ENCODE measurements at places on chromosomes 5 and 9.

- no peak for DNase-seq
Observed at GRCh38 chr5:124742983-124743601, 3.3 kb downstream of the ZNF608 start.

DNA sequence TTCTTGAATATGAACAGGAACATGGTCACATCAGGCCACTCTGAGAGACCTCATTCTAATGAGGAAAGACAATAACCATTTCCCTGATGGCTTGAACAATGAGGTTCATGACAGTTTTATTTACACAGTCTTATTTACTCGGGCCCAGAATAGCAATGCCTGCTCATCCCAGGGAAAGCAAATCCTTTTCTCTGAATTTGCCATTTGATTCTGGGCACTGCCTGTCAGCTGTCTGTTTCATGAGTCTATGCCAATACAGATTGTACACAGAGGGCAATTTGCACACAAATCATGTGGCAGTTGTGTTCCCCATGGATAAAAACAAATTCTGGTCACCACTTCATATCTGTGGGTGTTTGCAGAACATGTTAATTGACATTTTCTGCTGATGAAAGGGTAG, 492.5 kb downstream of the ACTL7B start:
- no peak for DNase-seq

DNA sequence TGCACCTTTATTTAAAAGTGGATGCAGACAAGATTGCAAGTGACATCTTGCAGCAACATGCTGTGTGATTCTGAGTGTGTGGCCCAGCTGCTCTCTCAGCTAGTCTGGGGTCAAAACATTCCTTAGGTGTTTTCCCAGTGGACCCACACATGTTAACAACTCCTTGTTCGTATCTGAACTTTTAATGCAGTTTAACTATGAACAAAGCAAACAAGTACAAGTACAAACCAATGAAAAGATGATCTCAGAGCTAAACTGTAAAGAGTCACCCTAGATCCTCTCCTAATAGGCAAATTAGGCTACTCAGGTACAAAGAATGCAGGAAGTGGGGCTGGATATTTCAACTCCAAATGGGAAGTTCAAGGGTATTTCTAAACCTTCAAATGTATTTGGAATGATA, 108.4 kb downstream of the ENTREP1 start:
- DNase-seq = no peak

- DNase-seq = no peak
Observed at GRCh38 chr5:117652958-117653280, 1078.3 kb upstream of the SEMA6A start.

DNA sequence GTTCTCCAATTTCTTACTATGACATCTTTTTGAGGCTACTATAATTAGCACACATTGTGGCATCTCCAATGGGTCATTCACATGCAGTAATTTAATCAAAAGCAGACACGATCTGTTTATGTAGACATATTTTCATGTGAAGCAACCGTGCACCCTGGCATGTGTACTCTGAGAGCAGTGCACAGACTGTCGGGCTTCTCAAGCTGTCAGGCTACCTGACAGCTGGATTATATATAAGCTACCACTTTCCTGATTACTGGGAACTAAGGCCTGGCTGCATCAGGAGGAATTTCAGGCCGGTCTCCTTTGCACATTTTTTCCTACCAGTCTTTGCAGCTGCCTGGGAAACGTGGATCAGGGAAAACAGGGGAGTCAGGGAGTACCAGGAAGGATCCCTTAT, 197.5 kb downstream of the MAPKAP1 start:
- DNase-seq = no peak

DNA sequence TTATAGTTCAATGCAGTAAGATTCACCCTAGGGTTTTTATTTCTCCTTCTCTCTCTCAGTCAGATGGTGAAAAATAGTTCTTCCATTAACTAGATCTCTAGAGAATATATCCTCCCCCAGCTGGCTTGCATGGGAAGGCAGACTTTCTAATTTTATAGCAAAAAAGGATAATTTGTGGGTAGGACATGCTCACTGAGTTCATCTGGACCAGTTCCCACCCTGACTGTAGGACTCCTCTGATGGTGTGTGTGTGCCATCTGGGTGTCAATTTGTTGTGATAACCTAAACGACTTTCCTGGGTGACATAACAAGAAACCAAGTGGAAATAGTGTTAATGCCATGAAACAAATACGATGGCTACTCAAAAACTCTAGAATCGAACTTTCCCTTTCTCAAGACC, 44.9 kb downstream of the APBA1 start:
- DNase-seq = no peak

GRCh38 chr9:22240619-22241018, 206.0 kb upstream of the DMRTA1 start:
- DNase-seq = no peak

- DNase-seq = no peak
Observed at GRCh38 chr5:44495280-44495679, 106.1 kb upstream of the FGF10 start.

GRCh38 chr5:131965826-131966415, 20.5 kb upstream of the MEIKIN start:
- DNase-seq = no peak

DNA sequence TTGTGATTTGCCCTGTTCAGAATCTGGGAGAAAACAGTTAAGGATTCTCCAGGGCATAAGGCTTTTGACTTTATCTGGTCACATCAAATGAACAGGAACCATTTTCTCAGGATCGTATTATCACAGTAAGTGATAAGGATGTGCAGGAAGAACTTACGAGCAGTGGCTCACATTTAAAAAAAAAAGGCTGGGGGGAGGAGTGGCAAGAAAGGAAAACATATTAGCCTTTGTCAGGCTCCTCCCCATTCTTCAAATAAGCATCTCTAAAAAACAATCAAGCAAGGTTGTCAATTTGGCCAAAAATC, 234.3 kb upstream of the TMEM161B start:
- no peak for DNase-seq

- no peak for DNase-seq
Observed at GRCh38 chr5:151892393-151892792, 32.3 kb downstream of the GLRA1 start.

GRCh38 chr5:54638106-54638505, 120.5 kb downstream of the SNX18 start:
- no peak for DNase-seq

DNA sequence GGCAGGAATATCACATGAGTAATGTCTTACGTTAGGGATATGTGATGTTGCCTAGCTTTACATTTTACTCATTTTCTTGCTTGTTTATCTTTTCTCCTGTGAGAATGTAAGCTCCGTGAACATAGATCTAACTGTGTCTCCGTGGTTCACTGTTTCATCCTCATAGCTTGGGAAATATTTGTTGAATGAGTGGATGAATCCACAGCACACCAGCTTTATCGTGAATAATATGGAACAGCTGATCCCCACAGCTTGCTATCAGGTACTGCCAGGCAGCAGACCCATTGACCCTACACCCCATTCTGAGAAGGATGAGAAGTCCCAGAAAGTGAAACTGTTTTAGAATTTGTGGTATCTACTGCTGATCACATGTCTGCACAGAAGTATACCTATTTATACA, 106.8 kb upstream of the FBN2 start:
- DNase-seq = no peak

GRCh38 chr5:147017621-147018020, 139.1 kb upstream of the PPP2R2B start:
- DNase-seq = no peak

DNA sequence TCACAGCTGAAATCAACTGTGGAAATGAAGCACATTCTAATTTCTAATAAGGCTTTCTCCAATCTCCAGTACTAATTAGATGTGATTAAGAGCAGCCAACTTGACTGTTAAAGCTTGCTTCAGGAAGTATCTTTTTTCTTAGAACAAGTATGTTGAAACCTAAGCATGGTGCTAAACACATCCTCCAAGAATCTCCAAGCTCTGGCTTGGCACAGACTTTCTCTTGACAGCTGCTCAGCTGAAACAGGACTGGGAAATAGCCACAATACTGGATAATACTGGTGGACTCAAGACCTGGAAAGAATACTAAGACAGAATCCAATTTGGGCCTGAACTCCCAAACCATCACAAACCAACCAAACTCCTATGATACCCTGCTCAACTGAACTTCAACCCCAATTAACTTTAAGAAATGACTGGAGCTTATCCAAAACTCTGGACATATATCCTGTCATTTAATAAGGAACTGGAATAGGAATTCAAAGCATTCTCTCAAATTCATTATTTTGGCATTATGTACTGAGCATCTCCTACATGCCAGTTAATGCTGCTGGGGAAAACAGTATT, 16.2 kb downstream of the PRKAA1 start:
- no peak for DNase-seq

DNA sequence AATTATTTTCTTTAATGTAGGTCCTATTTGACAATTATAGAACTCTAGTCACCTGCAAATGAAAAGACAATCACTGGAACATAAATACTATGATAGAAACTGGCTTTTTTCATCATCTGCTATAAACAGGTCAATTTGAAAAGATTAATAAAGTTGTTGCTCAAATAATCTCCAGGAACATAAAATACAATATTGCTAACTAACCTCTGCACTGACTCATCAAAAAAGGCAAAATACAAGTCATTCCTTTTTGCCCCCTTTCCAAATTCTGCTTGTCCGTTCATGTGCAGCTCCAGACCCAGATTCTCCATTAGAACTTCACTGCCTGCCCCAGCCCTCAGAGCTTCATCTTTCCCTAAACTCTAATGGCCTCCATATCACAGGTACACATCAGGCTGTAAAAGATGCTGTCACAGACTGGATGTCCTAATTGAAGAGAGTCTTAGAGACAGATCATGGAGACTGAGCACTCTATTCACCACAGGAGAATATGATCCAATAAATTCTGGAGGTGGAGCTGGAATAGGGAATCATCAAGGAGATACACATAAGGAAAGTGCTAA, 1.6 kb downstream of the DCTN4 start:
- no peak for DNase-seq

DNA sequence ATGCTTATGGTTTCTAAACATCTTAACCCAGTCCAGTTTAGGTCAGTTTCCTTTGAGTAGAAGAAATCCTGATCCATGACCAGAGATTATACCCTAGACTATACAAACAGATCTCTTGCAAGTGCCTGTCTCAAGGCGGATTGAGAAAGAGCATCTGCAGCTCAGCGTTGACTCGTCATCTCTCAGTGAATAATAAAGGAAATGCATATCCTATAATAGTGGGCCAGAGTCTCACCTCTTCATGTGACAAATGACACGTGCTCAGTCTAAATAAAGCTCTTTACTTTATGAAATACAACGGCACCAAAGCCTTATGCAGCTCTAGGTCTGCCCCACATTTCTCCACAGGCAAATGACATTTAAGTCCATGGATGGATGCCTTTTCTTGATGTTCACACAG, 179.4 kb upstream of the NR3C1 start:
- no peak for DNase-seq

DNA sequence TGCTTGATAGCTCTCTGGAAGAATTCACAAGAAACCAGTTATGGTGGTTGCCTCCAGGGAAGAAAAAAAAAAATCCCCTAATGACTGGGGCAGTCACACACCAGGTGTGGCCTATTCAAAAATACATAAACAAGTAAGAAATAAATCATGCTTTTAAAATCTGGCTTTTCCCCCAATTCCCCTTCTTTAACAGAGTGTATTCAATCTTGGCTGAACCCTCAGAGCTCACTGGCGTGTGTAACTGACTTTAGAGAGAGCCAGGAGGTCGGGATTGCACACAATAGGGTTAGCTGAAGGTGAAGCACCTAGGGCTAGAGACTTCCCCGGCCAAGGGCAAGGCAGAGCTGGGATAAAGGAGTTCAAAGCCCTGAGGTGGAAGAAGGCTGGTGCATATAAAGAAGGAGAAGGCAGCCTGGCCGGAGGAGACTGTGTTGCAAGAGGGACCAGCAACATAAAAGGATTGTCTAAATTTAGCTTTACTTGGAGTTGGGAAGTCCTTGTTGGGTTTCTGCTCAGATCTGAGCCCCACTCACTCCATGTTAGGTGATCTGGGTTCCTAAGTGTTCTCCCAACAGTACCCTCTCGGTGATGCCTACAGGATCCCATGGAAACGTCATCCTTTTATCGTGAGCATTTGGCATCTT, 19.7 kb downstream of the FNBP1 start:
- no peak for DNase-seq

GRCh38 chr5:139658928-139659667, 10.9 kb downstream of the CXXC5 start:
- DNase-seq = no peak

DNA sequence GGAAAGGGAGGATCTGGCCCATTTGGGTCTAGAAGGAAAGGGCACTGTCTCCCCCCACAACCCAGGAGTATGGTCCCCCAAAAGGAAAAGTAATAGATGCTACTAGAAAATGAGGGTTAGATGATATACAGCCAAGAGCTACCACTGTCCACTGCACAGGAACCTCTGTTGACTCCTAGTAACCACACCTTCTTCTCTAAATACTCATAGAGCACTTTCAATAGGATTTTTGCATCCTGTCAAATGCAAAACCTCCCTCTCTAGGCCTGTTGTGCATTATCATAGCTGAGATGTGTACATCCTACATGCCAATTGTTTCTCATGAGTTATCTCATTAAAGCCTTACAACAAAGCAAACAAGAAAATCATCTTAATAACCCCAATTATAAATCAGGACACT, 66.8 kb downstream of the THBS4 start:
- no peak for DNase-seq

GRCh38 chr9:105900123-105900522, 205.8 kb downstream of the TMEM38B start:
- DNase-seq = no peak

DNA sequence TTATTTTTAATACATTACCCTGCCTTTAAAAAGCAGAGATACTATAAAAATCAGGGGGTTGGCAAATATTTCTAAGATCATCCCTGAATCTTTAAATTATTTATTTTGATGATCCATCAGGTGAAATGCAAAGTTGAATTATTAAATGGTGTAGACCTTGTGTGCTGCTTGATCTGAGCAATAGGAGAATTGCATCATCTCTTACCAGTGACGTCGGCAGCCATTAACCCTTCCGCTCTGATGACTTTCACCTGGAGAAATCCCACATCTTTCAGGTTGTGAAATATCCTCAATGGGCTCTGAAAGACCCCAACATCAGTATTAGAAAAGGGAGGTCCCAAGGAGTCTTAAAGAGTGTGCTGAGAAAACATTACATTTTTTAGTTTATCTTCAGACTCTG, 270.2 kb downstream of the SLF1 start:
- no peak for DNase-seq

GRCh38 chr9:127053057-127053821, 69.2 kb downstream of the ANGPTL2 start:
- DNase-seq = no peak

GRCh38 chr9:111149018-111149759, 110.9 kb upstream of the LPAR1 start:
- no peak for DNase-seq

- DNase-seq = no peak
Observed at GRCh38 chr5:9604416-9604815, 25.7 kb downstream of the TAS2R1 start.

DNA sequence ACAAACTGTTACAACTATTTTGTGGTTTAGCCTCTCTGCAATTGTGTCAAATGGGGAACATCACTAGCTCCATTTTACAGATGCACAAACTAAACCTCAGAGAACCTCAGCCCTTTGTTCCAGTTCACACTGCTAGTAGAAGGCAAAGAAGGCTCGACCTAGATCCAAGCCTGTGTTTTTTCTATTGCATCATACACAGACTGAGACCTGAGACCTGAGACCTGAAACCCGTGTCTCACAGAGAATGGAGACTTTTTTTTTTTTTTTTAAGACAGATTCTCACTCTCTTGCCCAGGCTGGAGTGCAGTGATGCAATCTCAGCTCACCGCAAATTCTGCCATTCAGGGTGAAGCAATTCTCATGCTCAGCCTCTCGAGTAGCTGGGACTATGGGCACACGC, 120.8 kb downstream of the GALNT10 start:
- DNase-seq = no peak

- DNase-seq = no peak
Observed at GRCh38 chr5:134026521-134027287, 21.9 kb upstream of the VDAC1 start.

- DNase-seq = no peak
Observed at GRCh38 chr5:45622365-45622764, 73.8 kb downstream of the HCN1 start.

All from stimulated activated CD4-positive, alpha-beta T cell treated with anti-CD3 and anti-CD28 coated beads, Interleukin-1b, Interleukin-23, amount 100 ng/mL, for 1 hour (primary cell).